Stimulated activated CD4-positive, alpha-beta T cell treated with anti-CD3 and anti-CD28 coated beads, Interleukin-15, amount 100 ng/mL, for 1 hour (primary cell): ENCODE measurements at places on chromosomes 7 and 10.

GRCh38 chr10:33483816-33484190 is 149.3 kb upstream of the NRP1 start:
- DNase-seq, result no peak

DNA sequence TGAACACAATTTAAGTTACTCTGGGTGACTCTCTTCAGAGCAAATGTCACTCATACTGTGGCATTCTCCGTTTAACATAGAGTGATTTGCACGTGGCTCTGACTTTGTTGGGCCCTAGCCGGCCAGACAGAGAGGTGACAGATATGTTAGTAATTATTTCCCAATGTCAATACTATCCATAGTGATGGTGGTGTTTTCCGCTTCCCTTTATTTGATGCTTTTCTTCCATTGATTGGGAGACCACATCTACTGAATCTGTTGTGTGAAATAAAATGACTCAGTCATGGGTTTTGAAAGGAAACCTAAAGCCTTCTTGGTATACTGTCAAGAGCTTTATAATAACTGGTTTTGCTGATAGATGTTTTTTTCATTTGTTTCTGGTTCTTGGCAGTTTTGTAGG is 7.4 kb downstream of the AVL9 start:
- no peak for DNase-seq

GRCh38 chr10:131682271-131682962 is 218.4 kb upstream of the PPP2R2D start:
- no peak for DNase-seq

DNA sequence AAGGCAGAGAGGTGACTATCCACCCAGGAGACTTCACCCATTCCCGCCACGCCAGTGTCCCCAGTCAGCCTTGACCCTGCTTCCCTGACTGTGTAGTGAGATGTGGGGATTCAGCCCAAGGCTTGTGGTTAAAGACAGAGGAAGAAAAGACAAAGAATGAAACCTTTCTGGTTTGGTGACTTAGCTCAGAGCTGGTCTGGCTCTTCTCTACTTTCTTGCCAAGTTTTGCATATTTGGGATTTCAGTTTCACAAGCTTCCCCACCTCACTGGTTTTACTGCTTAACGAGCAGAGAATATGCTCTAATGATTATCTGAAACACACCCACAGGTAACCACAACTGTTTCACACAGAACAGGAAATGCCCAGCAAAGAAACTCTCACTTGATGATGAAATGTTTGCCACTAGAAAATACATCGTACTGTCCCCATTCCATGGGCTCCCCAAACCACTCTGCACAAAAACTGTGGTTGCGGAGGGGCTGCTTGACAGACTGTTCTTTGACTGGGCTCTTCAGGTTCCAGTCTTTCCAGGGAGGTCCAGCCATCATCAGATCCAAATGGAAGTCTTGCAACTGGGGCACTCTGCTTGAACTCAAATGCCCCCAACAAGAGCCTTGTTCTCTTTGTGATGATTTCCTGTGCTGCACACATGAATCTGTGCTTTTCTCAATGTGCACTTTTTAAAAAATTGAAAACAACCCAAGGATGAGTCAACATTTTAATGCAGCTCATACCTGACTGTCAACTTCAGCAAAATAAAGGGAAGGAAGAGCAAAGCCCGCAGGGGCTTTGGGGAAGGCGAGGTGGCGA is 95.5 kb downstream of the CTBP2 start:
- no peak for DNase-seq

GRCh38 chr7:117083648-117084047 is 130.3 kb downstream of the ST7 start:
- DNase-seq, result no peak

DNA sequence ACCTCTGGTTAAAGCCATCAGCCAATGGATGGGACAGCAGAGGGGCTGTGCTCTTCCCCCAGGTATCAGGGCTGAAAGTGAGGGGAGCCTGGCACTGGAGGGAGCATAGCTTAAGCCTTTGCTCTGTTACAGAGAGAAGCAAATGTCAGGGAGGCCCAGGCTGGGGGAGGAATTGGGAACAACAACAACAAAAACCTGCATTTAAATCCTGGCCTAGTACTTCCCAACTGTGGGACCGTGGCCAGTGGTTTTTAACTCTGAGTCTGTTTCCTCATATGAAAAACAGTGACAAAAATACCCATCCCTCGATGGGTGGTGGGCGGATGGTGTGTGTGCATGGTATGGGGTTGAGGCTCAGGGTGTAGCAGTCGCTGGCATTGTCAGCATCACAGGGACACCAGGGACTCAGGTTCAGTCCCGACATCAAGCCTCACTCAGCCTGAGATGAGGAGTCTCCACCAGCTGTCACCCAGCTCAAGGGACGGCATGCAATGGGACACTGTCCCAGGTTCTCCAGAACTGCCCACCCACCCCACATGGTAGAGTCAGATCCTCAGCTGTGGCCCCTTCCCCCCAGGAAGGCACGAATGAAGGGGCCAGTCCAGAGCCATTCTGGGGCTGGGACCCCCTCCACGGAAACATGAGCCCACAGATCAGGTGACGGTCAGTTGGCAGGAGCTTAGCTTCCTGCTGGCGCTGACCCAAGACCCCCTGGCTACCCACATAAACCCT is 74.5 kb downstream of the AFAP1L2 start:
- DNase-seq, result no peak

DNA sequence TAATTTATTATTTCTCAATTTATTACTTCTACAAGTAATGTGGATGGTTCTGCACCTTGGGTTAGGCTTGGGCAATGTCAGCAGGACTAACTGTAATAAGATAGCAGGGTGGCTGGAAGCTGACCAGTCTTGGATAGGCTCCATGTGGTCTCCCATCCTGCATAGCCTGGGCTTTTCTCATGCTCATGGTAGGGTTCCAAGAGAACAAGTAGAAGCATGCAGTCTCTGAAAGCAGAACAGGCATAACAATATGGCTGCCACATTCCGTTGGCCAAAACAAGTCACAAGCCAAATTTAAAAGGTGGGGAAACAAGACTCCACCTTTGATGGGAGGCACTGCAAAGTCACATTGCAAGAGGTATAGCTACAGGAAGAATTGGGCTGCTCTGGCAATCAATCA is 98.6 kb upstream of the MDFIC start:
- no peak for DNase-seq

GRCh38 chr7:149725916-149726315 is 47.5 kb downstream of the ZNF467 start:
- DNase-seq, result no peak

GRCh38 chr10:11776080-11776479 is 33.9 kb downstream of the ECHDC3 start:
- no peak for DNase-seq

DNA sequence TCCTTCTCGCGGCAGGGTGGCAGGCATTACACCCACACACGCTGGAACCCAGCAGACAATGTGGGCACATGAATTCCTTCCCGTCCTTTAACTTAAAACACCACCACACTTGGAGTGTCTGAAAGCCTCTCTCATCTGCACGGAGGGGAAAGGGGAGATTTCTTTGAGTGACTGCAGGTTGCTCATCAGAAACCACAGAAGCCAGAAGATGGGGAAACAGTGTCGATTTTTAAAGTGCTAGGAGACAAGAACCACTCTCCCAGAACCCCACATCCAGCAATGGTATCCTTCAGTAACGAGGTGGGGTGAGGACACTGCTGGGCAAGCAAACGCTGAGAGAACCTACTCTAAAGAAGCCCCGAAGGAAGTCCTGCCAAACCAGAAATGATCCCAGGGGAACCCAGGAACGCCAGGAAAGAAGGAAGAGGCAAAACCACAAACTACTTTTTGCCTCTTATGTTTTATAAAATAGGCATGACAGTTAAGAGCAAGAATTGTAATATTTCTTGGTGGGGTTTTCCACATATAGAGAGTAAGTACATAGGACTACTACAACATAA is 254.3 kb downstream of the ELFN1 start:
- DNase-seq, result no peak

GRCh38 chr10:67200913-67201564 is 275.2 kb downstream of the LRRTM3 start:
- DNase-seq, result no peak

GRCh38 chr7:70579397-70580097 is 552.4 kb upstream of the GALNT17 start:
- DNase-seq, result no peak

DNA sequence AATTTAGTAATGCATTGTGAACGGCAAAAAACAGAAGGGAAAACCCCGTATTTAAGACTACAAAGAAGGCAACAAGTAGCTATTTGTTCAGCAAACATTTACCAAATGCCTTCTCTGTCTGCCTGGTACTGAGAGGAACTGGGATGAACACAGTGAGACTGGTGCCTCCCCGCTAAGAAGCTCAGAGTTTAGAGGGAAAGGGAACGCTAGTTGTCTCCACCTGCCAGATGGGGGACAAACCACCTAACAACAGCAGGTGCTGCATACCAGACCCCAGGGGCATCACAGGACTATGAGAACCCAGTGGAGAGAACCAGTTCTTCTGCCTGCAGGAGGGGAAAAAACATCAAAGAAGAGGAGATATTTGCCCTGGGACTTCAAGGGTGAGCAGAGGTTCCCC is 147.1 kb downstream of the SLC25A13 start:
- DNase-seq, result no peak

GRCh38 chr7:131071786-131072504 is 255.7 kb upstream of the MKLN1 start:
- DNase-seq, result no peak

GRCh38 chr7:45112648-45113047 is 1.2 kb upstream of the TBRG4 start:
- no peak for DNase-seq
